ENCODE measurements at places on chromosomes 2 and 18. TPM values are rescaled to one million over a fixed set of nuclear protein-coding genes. Genes with fewer than 3 reads are reported as not detected.

Gene ZNF385B
- not detected for total RNA-seq

Gene RTP5
- total RNA-seq: not detected

DNA sequence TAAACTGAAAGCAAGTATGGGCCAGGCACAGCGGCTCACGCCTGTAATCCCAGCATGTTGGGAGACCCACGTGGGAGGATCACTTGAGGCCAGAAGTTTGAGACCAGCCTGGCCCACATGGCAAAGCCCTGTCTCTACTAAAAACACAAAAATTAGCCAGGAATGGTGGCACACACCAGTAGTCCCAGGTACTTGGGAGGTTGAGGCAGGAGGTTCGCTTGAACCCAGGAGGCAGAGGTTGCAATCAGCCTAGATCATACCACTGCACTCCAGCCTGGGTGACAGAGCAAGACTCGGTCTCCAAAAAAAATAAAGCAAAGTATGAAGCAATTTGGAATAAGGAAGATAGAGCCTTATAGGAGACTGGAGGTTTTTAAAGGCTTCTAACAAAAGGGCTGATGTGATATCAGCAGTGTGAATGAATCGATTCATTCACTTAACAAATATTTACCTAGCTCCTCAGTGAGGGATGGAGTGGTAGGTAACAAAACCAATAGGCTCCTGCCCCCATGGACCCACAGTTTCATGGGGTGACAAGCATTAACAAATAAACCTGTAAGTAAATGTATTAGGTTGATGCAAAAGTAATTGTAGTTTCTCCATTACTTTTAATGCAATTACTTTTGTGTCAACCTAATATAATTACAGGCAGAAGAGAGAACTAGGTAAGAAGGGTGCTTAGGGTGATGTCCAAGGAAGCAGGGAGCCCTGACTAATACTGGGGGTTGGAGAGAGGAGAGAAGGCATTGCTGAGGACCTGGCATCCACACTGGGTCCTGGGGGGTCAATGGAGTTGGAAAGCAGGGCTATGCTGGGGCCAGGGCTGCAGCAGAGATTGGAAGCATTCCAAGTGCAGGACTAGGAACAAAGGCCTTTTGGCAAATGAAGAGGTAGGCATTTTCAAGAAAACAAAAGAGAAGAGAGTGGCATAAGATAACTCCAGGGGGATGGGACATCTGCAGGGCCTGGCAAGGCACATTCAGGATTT is 195.4 kb upstream of the ARL4C start:
- DNase-seq: peak; percentile 26

GRCh38 chr2:237876061-237876526 is 16.7 kb downstream of the RAMP1 start:
- DNase-seq: no peak

DNA sequence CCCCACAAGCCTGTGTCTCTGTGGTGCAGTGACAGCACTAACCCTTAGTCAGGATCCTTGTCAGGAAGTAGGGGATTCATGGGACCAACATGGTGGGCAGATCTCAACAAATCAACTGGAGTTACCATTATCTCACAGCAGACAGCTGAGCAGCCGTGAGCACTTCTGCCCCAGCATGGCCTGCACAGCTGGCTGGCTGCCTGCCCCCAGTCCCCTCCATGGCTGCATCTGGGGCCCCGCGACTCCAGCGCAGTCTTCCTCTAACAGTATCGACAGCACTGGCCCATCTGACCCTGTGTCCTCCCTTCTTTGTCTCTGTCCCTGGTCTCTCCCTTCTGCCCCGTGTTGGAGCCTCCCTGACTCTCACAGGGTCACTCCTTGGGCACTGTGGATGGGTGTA is 4.7 kb upstream of the ADCY3 start:
- no peak for DNase-seq
